ENCODE measurements at places on chromosomes 7 and 10.

DNA sequence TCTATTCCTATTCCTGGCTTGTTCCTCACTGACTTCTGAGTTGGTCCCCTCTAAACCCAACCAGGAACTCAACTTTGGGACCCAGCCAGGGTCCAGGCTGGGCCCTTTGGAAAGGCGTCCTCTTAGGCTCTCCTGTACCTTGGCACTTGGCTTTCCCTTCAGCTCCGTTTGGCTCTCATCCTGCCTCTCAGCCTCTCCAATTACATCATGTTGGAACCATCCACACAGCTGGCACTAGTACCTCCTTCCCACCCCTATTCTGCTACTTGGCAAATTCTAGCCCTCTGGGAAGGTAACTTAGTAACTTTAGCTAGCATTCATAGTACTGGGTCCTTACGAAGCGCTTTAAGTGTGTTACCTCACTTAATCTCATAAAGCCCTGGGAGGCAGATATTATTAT lies 205.3 kb upstream of the HABP2 start:
- DNase-seq, result no peak

GRCh38 chr7:5419539-5420066 lies 4.0 kb downstream of the TNRC18 start:
- no peak for DNase-seq

DNA sequence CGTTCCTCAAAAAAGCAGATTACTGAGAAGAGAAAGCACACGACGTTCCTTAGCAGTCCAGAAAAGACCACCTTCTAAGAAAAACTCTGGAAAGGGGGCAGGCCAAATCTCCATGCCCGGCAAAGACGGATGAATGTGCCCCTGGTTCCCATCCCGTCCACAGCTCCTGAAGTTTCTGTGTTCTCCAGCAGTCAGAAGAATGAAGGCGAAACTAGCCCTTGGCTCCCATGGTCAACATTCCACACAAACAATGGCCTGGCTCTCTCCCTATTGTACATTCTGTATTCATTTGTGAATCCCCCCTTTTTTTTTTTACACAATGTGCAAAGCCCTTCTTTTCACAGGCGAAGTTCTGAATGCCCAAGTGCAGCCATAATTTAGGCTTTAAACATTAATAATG lies 5.3 kb downstream of the CTBP2 start:
- no peak for DNase-seq

- no peak for DNase-seq
Observed at GRCh38 chr7:135260930-135261721, 27.5 kb downstream of the STRA8 start.

- DNase-seq, result no peak
Observed at GRCh38 chr10:25824050-25824449, 110.0 kb upstream of the MYO3A start.

DNA sequence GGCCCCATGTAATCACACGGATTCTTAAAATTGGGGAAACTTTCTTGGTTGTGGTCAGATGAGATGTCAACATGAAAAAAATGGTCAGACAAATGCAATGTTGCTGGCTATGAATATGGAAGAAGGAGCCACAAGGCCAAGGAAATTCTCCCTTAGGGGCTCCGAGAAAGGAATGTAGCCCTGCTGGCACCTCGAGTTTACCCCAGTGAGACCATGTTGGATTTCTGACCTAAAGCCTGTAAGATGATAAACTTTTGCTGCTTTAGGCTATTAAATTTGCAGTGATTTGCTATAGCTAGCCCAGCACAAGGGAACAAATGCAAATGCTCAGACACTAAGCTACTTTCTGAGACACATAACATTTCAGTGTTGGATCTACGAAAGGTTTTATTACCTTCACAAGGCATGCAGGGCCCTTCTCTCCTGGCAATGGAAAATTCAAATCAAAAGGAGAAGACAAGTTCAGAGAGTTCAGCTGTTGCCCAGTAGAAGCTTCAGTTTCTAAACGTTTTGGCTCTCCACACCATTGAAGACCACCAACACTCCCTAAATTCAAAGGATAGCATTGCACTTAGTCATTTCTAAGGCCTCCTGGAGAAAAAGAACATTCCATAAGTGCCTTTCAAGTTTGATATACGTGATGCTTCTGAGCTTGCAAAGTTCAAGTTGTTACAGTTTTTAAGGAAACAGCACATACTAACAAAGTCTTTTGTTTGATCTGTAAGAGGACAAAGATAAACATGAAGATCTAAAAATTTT lies 23.4 kb downstream of the MCMBP start:
- DNase-seq, result no peak

DNA sequence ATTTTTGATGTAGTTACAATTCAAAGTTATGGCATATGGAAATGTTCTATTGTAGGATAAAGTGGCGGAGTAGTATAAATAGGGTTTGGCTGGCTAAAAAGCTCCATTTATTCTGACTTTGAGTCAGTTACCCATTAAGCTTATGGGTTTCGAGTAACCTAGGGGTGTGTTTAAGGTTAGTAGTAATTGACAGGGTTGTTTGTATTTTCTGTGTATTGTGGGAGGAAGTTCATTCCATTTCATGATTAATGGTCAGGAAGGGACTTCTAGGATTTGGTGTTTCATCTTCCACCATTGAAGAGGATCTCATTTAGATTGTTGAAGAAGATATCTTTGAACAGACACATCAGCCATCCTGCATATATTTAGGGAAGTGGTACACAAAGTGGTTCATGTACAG lies 75.0 kb downstream of the BICC1 start:
- DNase-seq, result no peak

DNA sequence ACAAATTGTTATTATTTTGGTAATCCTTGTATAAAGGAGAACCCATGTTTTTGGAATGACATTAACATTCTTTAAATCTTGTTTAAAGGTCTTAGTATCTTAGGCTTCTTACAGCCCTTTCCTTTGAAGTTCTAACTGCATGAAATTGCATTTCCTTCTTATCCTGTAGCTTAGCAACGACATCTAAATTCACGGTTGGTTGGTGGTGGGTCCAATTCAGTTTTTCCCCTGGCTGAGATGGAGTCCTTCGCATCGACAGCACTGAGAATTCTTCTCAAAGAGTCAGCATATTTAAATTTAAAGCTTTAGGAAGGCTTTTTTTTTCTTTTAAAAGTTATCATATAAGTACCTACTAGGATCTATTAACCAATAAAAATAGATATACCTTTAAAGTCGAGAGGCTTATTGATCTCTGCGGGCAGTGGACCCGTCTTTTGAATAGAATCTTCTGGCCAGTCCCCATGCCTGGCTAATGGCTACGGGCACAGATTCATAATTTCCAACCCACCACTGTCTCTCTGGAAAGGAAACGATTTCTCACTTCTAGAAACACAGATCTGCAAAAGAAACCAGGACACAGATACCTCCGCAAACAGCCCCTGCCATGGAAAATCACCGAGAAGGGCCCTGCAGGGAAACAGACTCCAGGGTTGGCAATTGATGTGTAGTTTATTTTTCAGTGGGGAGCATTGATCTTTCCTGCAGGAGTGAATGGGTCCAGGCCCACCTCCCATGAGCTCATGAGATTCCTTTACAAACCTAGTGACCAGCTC lies 63.4 kb downstream of the RAMP3 start:
- no peak for DNase-seq

- no peak for DNase-seq
Observed at GRCh38 chr10:6408799-6409198, 171.3 kb downstream of the PRKCQ start.

- no peak for DNase-seq
Observed at GRCh38 chr7:34190299-34190698, 285.0 kb downstream of the BMPER start.

- DNase-seq, result no peak
Observed at GRCh38 chr7:91165846-91166230, 98.4 kb upstream of the FZD1 start.

DNA sequence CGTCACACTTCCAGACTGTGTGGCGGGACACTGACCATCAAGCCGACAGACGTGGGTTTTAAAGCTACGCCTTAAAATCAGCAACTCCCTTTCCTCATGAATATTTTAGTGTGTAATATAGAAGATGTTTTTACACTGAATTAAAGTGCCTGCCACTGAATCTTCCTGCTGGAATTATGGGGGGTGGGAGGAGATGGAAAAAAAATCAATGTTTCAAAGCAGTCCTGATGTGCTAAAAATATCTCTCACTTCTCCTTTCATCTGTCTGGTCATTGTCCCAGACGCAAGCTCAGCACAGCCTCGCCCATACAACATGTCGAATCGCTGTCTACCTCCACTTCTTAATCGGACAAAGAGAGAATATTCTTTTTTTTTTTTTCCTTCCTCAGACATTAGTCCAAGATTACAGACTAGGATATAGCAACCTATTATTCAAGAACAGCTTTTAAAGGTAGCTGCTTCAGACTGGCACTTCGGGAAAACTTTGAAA lies 165.1 kb upstream of the KLF14 start:
- no peak for DNase-seq

GRCh38 chr10:71216363-71216695 lies 4.0 kb downstream of the UNC5B start:
- DNase-seq, result no peak

- DNase-seq, result no peak
Observed at GRCh38 chr7:140641524-140642195, 1.0 kb upstream of the DENND2A start.

DNA sequence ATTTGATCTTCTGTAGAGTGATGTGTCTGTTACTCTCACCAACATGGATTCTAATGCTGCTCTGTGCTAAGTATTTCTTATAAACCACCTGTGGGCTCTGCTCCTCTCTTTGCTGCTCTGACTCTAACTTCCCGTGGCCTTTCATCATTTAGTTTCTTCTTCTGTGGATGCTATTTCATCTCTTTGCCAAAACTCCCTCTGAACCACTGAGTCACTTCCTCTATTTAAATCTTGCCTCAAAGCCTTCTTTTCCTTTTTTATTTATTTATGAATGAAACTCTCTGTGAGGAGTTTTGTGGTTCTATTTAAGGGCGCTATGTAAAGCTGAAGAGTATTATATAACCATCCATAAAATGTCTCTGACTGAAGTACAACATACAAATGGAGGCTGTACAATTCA lies 538.5 kb downstream of the SUGCT start:
- no peak for DNase-seq

- no peak for DNase-seq
Observed at GRCh38 chr7:55590517-55591281, 18.4 kb upstream of the VOPP1 start.

DNA sequence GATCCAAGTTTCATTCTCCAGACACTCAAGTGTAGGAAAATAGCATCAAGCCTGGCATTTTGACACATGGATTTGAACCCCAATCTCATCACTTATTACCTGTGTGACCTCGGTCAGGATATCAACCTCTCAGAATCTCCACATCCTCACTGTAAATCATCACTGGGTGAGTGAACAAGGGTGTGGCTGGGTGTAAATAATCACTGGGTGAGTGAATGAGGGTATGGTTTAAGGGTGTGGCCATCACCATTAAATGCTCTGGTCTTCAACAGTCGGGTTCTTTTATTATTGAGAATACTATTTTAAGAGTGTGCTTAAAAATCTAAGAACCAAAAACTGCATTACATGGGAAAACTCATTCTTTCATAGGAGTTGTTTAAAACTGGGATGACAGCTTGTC lies 200.1 kb downstream of the DOCK4 start:
- DNase-seq, result no peak

- DNase-seq, result peak; percentile 32
Observed at GRCh38 chr7:137934941-137935883, 66.7 kb downstream of the CREB3L2 start.

GRCh38 chr7:31874631-31875386 lies 187.8 kb downstream of the PPP1R17 start:
- no peak for DNase-seq
